ENCODE measurements at places on chromosomes 2 and 18.
A peak's percentile ranks its signal among the peaks of the same experiment; 100 is the strongest.

DNA sequence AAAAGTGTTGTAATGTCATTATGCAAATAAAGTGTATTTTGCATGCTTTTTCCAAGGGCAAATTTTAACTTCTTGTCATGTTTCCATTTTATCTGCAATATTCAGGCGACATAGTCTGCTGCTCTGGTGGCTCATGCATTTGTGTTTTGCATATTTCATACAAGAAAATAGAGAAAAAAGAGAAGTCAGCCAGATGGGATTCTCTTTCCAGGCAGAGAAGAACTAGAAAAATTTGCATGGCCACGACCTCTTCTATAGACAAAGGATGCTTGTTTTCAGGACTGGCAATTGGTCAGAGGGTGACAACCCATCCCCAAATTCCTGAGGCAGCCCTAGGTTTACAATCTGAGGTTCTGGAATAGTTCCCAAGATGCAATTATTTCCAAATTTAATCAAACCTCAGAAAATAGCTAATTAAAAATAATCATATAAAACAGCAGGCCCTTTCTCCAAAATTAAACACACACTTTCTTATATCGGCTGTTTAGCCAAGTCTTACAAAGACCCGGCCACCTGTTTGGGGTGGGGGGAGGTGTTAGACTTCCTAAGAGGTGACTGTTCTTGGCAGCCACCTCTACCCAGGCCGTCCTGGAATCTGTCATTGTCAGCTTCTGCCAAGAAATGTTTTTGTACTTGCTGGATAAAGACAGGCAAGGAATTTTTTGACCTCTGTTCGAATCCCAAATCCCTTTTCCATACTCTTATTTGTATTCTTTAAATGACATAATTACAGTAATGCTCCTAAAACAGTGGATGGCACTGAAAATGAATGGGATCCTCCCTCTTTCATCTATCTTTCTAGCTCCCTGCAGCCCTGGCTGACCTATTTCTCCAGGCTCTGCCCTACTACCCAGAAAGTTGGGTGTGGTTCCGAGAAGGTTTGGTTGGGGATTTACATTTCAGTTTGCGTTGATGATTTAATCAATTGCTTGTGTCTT lies 20.8 kb upstream of the SOS1 start:
- DNase-seq: peak; percentile 18

DNA sequence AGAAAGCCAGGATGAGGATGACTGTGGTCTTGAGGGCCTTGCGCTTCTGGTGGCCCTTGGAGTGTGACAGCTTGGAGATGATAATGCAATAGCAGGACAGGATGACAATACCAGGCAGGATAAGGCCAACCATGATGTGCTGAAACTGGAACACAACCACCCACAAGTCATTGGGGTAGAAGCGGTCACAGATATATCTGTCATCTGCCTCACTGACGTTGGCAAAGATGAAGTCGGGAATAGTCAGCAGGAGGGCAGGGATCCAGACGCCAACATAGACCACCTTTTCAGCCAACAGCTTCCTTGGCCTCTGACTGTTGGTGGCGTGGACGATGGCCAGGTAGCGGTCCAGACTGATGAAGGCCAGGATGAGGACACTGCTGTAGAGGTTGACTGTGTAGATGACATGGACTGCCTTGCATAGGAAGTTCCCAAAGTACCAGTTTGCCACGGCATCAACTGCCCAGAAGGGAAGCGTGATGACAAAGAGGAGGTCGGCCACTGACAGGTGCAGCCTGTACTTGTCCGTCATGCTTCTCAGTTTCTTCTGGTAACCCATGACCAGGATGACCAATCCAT lies 2.7 kb downstream of the CXCR4 start:
- DNase-seq: no peak

GRCh38 chr2:224781400-224781799 lies 65.2 kb upstream of the CCDC195 start:
- no peak for DNase-seq

- DNase-seq: no peak
Observed at GRCh38 chr2:19156646-19157045, 201.8 kb downstream of the OSR1 start.

- no peak for DNase-seq
Observed at GRCh38 chr2:34670482-34670881, 1071.4 kb upstream of the FAM98A start.

DNA sequence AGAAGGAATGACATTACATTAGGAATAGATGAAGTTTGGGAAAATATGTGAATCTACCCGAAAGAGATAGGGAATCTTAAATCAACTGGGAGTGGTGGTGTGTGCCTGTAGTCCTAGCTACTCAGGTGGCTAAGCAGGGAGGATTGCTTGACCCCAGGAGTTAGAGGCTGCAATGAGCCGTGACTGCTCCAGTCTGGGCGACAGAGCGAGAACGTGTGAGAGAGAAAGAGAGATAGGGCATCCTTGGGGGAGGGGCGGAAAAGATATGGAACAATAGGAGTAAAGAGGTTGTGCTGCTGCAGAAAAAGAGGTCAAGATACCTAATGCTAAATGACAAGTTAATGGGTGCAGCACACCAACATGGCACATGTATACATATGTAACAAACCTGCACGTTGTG lies 47.1 kb upstream of the ADAM23 start:
- no peak for DNase-seq

GRCh38 chr2:144460727-144461307 lies 59.1 kb downstream of the ZEB2 start:
- DNase-seq: no peak

GRCh38 chr18:70709144-70709543 lies 420.3 kb downstream of the SOCS6 start:
- DNase-seq: no peak

DNA sequence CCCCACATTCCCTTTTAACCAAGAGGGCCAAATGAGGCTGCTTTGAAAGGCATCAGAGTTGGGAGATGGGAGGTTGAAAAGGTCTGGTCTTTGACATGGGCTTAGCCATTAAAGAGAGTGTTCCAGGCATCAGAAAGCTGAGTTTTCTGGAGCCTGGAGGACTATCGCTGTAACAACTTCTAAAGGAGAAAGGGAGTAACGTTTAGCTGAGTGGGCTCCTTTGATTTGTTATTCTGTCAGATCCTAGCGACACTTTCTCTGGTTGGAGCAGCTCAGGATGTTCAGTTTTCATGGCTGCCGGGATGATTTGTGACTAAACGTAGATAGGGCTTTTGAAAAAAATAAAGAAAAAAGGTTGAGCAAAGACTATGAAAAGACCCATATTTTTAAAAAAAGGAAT lies 346.6 kb downstream of the THSD7B start:
- no peak for DNase-seq

GRCh38 chr2:17540093-17540812 lies at the start of gene VSNL1:
Gene VSNL1 (plus strand): TSS chr2:17540696. CDS start chr2:17592075, 51,379 bp downstream.
- peak; percentile 96 for DNase-seq

DNA sequence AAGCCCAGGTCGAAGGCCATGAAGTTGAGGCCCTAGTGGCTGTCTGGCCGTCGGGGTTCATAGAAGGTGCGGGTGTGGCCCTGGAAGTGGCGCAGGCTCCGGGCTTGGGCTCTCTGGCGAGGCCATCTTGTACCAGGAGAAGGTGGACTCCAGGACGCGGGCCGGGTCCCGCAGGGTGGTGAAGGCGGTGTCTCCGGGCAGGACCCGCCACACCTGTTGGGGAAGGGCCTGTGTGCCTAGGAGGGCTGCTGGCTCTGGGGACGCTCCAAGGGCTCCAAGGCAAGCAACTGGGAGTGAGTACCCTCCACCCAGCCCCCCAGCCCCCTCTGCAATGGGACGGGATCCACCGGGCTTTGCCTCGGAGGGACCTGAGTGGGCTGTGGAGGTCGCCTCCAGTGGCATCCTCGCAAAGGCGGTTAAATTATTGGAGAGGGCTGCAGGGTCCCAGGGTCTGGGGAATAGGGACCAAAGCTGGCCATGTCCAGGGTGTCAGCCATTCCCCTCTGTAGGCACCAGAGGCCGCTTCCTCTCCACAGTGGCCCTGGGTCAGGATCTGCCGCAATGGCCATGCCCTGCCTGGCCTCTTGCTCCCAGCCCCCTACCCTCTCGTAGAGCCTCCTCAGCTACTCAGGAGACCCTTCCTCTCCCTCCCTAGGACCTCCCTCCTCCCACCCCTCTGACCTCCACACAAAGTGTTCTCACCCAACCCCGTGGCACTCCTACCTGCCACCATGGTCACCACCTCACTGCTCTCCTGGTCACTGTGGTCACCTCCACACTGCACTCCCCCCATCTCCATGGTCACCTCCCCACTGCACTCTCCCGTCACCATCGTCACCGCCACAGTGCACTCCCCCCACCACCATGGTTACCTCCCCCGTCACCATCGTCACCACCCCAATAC lies 10.3 kb downstream of the AQP12A start:
- no peak for DNase-seq

GRCh38 chr2:200172521-200172920 lies 134.0 kb upstream of the SPATS2L start:
- no peak for DNase-seq

DNA sequence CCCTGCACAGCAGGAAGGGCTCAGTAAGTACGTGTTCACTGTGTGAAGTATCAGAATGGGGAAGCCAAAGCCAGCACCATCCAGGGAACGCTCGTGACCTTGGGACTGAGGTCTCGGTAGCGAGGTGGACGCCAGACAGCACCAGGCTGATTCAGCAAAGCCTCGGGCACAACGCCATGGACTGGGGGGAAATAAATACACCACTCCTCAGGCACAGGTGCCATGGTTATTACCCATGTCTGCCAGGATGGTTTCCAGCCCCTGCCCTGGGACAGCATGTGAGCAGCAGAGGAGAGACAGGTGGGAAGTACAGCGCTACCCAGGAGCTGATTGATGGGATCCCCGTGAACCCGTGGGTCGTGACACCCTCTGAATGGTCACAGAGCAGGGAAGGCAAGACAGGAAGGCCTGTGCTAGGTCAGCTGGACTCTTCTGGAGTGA lies 53.0 kb downstream of the REEP1 start:
- no peak for DNase-seq

DNA sequence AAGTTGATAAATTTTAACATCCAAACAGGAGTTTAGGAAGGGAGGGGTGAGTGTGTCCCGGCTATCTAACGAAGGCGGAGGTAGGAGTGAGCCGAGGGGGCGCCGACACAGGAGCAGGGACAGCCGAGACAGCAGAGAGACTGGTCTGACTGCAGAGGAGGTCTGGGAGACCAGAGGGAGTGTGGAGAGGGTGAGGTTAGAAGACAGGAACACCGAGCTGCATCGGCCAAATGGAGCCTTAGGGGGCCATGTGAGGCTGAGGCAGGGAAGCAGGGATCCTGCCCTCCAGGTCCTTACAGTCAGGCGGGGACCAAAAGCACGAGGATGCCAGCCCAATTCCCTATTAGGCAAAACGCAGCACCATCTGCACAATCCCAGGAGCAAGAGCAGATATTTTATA lies 67.0 kb downstream of the SFXN5 start:
- no peak for DNase-seq

DNA sequence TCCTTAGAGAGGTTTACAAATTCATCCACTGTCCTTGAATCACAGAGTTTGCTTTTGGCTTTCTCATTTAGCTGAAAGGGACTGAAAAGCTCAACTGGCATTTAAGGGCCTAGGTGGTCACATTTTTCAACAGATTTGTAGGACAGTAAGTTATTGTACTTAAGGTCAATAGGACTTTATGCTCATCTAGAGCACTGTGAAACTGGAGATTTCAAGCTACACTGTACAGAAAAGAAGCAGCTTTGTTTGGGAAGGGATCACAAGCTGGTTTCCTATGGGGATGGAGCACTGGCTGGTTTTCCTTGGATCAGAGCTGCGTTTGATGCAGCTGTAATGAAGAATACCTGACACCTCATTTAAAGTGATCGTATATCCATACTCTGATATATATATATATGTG lies 482.7 kb downstream of the FBXO15 start:
- DNase-seq: no peak

- DNase-seq: peak; percentile 23
Observed at GRCh38 chr2:138787053-138787666, 7.0 kb upstream of the NXPH2 start.

- DNase-seq: peak; percentile 32
Observed at GRCh38 chr18:11512096-11513025, 97.0 kb upstream of the SLC35G4 start.

GRCh38 chr2:26479131-26479788 lies 1.3 kb upstream of the OTOF start:
- DNase-seq: no peak

- peak; percentile 86 for DNase-seq
Observed at GRCh38 chr2:85811180-85812093, 57.6 kb downstream of the ATOH8 start.

DNA sequence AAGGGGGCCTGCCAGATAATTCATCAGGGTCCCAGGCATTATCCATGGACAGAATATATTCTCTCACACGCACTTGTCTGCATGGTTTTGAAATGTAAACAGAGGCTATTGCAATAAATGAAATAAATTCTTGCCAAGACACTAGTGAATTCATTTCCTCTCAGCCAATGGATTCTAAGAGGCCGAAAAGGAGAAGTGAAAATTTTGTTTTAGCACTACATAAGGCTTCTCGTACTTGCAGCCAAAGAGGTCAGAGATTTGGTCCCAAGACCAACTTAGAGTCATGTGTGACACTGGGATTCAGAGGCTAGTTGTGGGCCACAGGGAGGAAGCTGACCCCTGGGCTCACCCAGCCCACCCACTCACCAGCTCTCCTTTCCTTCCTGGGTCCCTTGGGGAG lies 184.1 kb upstream of the GLI2 start:
- DNase-seq: no peak

DNA sequence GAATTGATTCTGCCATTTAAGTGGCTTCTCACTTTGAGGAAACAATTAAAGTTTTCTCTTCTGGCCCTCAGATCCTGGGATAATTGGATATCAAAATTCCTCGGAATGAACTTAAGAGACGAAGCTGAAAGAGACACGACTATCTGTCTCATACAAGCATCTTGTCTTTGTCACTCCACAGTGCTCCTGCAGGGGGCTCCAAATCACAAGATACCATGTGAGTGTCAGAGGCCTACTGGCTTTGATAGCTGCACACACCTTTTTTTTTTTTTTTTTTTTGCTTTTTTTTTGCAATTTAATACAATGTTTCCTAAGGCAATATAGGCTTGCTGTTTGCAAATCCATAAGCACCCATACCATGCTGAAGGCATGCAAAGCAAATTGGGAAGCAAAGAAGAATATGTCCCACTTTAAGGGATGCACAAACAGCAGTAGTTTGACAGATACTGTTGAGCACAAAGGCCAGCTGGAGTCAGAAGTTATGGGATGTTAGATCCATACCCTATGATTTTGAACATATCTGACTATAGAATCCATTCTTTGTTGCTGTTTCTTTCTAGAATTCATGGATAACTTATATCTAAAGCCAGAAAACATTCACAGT lies 109.0 kb upstream of the CBLN2 start:
- no peak for DNase-seq

DNA sequence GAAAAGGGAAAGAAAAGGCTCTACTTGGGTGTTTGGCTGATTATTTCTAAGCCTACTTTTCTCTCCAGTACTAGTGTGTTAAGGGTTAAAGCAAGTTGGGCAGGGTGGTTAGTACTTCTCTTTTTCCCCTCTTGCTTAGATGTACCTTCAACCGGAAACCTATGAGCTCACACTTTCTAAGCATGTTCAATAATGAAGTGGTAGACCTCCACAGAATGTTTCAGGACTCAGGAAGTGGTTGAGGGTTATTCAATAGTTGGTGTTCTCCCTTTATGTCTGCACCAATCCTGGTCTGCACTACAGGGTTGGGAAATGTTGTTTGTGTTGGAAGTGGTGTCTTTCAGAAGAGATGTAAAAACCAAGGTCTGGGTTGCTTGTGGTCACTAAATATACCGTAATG lies 137.1 kb downstream of the ZEB2 start:
- DNase-seq: no peak

All from fibroblast of skin of abdomen (primary cell).